ENCODE measurements at places on chromosomes 4 and X. TPM values are rescaled to one million over a fixed set of nuclear protein-coding genes. Genes with fewer than 3 reads are reported as not detected.

Gene AFM
- not detected for total RNA-seq

Gene FGF13
- 0.75 TPM for total RNA-seq

Gene RTL5
- total RNA-seq = not detected

Gene OCIAD2
- total RNA-seq = 94.1 TPM

Gene PASD1
- not detected for total RNA-seq

Gene ADGRL3
- 3.6 TPM for total RNA-seq

Gene TMPRSS11B
- not detected for total RNA-seq

Gene NKX3-2
- 0.42 TPM for total RNA-seq

Gene AKAP14
- not detected for total RNA-seq

Gene WFS1
- 62.4 TPM for total RNA-seq

Gene PPEF2
- not detected for total RNA-seq

Gene ADGRA3
- 25.2 TPM for total RNA-seq

Gene GRID2
- total RNA-seq = not detected

Gene PCDH18
- total RNA-seq = 3.5 TPM
